ENCODE measurements at places on chromosomes 3 and 15.

DNA sequence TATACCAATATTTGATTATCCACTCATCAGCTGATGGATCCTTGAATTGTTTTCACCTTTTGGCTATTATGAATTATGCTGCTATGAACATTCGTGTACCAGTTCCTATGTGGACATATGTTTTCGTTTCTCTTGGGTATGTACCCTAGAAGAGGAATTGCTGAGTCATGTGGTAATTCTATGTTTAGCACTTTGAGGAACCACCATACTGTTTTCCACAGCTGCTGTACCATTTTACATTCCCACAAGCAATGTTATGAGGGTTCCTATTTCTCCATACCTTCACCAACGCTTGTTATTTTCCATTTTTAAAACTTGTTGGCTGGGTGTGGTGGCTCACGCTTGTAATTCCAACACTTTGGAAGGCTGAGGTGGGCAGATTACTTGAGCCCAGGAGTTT is 62.9 kb downstream of the RPLP1 start:
- no peak for DNase-seq

GRCh38 chr3:101850246-101851051 is 1.1 kb downstream of the NFKBIZ start:
- no peak for DNase-seq

DNA sequence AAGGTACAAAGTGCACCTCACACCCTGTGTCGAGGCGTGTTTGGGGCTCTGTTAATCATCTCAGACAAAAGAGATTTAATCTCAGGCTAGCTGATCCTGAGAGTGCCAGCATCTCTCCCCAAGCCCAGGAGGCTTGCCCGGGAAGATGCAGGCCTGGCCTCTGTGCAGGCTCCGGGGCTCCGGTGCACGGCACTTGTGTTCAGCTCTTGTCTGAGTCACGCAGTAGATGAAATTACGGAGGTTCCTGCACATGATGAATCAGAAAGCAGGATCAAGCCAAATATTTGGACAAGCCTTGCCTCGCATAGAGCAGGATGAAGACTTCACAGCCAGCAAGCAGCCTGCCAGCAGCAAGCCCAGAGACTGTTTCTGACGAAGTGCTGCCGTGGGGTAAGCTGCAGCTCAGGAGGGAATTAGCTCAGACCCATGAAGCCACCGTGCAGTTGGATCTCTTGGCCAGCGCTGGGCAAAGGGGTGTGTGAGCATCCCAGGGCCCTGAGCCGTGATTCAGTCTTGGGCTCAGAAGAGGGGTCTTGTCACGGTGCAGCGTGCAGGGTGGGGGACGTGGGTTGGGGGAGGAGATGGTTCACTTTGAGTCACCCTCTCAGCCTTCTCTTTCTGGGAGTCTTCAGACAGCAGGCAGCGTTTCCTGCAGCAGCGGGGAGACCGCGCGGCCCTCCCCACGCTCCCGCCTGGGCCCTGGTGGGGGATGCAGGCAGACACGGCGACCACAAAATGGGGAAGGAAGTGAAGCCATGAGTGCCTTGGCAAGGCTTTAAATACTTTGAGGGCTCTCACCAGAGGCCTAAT is 89.2 kb upstream of the MEF2A start:
- peak; percentile 94 for DNase-seq

DNA sequence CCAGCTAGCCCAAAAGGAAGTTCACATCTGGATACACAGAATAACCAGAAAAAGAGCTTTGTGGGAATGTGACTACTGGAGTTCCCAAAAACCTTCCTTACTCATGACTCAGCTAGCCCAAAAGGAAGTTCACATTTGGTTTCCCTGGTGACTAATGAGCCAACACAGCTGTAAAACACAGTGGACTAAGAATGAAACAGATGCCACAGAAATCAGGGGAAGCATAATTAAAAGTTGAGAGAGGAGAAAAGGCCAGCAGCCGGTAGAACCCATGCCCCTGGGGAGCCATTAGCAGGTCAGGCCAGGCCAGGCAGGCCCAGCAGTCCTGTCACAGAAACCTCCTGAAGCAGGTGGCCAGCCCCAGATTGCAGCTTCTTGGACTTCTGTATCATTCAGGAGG is 130.3 kb downstream of the GHSR start:
- peak; percentile 75 for DNase-seq

GRCh38 chr3:73600293-73600938 is 24.3 kb downstream of the PDZRN3 start:
- no peak for DNase-seq

DNA sequence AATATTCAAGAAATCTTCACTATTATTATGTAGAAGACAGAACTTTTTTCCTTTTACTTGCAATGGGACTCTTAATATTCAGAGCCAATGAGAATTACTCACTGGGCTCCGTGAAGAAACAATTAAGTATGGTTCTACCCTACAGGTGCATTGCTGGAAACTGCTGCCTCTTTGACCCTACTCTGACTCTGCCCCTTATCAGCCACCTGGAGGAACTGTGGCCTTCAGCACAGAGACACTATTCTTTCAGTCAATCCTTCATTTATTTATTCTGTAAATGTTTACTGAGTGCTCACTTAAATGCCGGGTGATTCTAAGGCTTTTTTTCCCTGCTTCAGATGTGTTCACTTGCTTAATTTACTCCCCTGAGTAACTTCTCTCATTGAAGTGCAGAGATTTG is 163.2 kb downstream of the SYNPR start:
- DNase-seq: no peak

GRCh38 chr3:58214484-58215316 is 3.9 kb upstream of the DNASE1L3 start:
- DNase-seq: peak; percentile 76

DNA sequence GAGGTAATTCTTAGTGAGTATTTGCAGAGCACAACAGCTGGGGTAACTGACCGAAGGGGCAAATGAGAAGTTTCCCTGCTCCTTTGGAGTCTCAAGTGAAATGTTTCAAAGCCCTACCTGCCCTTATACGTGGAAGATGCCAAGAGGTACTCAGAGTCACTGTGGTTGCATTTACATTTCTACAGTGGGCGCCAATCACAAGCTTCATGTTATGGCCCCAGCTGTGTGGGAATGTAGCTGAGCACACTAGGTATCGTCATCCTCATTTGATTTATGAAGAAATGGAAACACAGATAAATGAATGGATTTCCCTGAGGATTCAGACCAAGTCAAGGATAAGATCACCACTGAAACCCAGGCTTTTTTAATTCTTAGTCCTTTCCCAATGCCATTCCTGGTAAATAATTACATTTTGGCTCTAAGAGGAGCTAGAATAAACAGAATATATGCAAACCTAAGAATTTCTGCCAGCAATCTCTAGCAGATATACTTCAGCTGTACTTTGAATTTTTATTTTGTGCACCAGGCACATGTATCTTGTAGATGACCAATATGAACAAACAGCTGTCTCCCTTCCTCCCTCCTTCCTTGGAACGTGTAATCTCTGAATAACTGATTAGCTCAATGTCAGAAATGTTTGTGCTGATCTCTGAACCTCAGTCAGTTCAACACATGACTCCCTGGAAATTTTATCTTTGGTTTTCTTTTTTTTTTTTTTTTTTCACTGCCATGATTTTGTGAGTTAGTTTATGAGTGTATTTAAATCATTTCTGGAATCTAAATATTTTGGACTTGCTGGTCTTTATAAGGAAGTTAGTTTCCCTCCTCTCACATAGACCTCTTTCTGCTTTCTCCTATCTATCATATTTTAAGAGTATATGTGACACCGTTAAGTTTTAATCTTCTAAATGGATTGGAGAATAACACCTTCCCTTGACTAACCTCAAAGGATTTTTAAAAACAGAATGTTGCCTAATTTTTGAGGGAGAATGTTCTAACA is 69.2 kb downstream of the MAP2K5 start:
- no peak for DNase-seq
